Kasumi-1 (cell line): ENCODE measurements at places on chromosomes 3 and 15.

DNA sequence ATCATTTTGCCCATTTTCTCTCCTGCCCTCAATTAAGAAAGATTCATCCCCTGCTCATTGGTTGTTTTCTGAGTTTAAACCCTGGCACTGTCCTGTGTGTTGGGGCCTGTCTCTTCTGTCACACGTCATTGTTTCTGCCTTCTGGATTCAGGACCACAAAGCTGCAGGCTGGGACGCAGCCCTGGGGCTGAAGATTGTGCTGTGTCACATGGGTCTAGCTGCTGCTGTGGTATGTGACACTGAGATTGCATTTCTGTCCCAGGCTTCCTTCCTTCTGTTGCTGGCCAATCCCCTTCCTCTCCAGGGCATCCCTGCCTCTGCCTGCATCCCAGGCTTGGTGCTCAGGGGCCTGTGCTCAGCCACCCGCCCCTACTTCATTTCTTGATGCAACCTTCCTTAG, 28.9 kb downstream of the INSYN1 start:
- DNase-seq = no peak

DNA sequence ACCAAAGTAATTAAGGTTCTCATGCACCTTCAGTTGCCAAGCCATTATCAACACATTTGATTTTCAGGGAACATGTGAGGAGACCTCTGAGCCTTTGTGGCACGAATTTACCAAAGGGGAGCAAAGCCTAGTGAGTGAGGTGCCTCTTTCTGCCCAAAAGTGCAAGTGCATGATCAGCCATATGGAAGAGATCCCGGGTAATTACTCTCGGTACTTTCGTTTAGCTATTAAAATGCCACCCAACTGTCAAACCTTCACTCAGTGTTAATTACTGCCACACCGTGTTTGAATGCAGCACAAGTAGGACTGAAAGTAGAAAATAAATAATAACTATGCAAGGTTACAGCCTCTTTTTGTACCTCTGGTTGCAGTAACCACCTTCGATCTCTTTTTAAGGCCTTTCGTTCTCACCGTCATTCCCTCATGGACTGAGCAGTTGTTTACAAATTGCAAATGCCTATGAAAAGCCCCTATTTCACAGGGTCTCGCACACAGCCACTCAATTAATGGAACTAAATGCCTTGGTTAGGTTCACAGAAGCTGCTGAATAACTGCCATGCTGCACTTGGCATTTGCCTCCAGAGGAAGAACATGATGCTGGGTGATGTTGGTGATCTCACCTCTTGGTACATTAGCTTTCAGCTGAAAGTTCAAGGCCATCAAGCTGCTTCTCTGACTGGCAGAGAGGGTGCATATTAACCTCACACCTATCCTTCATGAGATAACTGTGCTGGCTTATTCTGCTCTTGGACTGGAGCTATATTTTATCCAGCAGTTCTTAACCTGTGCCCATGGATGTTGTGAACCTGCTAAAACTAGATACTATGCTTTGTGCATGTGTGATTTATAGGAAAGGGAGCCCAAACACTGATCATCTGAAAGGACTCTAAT, 69.9 kb downstream of the TNIK start:
- DNase-seq = no peak

- no peak for DNase-seq
Observed at GRCh38 chr3:13708301-13708700, 159.4 kb downstream of the FBLN2 start.

DNA sequence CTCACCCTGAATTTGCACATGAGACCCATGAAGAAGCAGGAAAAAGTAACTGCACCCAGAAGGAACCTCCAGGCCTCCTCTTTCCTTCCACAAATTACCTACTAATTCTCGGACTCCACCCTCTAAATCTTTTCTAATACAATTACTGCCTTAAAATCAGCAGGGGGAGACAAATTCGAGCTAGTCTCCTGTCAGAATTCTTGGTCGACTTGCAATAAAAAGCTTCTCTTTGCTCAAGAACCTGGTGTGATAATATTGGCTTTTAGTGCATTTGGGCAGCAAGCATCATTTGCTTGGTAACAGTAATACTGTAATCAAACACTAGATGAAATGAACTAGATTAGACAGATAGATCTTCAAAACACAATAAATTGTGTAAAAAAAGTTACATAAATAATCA, 281.9 kb downstream of the RAP2B start:
- peak; percentile 38 for DNase-seq

GRCh38 chr3:24111711-24112110, 166.6 kb downstream of the NR1D2 start:
- no peak for DNase-seq

GRCh38 chr15:61780278-61780980, 279.8 kb downstream of the VPS13C start:
- DNase-seq = no peak

- DNase-seq = no peak
Observed at GRCh38 chr15:49989498-49989897, 129.5 kb downstream of the ATP8B4 start.

DNA sequence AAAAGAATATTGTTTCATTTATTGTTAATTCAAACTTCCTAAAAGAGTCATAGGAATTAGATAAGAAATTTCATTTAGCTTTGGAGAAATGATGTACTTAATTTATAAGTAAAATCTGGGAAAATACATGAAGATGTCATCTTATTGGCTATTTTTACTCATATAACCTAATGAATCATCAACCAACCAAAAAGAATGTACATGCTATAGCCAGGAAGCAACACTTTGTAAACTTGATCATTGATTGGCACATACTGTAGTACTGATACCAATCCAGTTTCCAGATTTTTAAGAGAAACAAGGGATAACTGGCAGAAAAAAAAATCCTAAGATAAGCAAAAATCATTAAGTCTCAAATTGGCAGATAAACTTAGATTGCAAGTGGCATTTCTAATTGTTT, 207.9 kb upstream of the CDIN1 start:
- no peak for DNase-seq

- DNase-seq = peak; percentile 27
Observed at GRCh38 chr3:171967137-171967783, 72.1 kb upstream of the FNDC3B start.

DNA sequence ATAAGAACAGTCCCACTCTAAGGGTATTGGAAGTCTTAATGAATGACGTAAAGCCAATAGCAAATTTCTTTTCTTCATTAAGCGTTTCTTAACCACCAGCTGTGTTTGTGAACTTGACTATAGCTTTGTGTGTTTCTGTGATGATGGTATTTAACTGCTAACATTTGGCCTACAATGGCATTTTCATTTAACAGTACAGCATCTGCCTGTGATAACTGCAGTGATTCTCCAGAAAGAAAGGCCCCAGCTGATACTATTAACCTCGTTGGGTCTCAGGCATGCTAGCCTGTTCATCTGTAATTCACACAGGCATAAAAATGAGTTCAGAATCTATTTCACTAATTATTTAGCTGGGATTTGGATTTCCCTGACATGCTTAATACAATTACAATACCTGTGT, 121.9 kb downstream of the NECTIN3 start:
- no peak for DNase-seq
